ENCODE measurements at places on chromosomes 11 and 22. TPM values are rescaled to one million over a fixed set of nuclear protein-coding genes. Genes with fewer than 3 reads are reported as not detected.

Gene IL18
- total RNA-seq, result not detected

Gene TTC12
- 21.6 TPM for total RNA-seq

Gene C11orf91
- total RNA-seq, result 0.57 TPM

Gene GNG3
- total RNA-seq, result 12.9 TPM

Gene BATF2
- total RNA-seq, result 0.30 TPM

Gene SLC37A2
- total RNA-seq, result 1.2 TPM
